Fibroblast of skin of back (primary cell): ENCODE measurements at places on chromosomes 3 and 15.
A peak's percentile ranks its signal among the peaks of the same experiment; 100 is the strongest.

- peak; percentile 71 for DNase-seq
Observed at GRCh38 chr3:54917862-54918261, 10.0 kb downstream of the LRTM1 start.

DNA sequence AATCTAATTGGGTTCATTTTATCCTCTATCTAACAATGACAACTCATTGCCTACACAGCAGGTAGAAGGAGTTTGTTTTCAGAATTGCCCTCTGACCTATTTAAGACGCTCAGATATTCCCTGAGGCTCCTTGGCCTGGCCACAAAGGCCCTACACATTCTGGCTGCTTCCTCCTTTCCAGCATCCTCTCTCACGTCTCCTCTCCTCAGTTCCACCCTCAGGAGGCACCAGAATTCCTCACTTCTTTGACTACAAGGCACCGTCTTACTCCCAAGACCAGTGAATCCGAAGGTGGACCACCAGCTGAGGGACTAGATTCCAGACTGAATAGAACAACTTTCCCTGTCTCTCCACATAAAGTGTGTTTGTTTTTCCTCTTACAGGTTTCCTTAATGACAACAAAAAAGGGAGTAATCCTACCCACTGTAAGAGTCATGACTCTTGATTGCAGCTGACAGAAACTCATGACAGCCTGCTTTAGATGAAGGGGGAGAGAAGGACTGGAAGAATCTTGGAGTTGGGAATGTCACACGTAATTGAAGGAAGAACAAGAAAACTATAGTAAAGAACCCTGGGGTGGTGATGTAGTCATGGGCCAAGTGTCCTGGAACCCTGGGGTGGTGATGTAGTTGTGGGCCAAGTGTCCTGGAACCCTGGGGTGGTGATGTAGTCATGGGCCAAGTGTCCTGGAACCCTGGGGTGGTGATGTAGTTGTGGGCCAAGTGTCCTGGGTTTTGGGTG lies 22.0 kb upstream of the MUC20 start:
- DNase-seq, result peak; percentile 48

GRCh38 chr3:15769256-15769915 lies 28.4 kb downstream of the ANKRD28 start:
- no peak for DNase-seq

DNA sequence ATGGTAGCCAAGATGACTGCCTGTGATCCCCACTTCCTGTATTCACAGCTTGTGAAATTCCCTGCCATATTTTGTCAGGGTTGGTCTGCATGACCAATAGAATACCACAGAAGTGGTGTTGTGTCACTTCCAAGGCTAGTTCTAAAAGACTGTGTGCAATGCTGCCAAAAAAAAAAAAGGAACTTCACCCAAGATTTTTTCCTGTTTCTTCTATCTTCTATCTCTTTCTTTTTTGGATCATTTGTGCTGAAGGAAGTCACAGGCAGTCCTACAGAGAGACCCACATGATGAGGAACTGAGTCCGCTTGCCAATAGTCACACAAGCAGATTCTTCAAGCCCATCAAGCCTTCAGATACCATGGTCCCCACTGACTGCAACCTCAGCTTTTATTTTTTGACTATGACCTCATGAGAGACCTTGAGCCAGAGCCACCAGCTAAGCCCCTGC lies 18.1 kb upstream of the RAF1 start:
- peak; percentile 65 for DNase-seq

- DNase-seq, result no peak
Observed at GRCh38 chr3:119569156-119569555, 9.7 kb upstream of the CD80 start.

DNA sequence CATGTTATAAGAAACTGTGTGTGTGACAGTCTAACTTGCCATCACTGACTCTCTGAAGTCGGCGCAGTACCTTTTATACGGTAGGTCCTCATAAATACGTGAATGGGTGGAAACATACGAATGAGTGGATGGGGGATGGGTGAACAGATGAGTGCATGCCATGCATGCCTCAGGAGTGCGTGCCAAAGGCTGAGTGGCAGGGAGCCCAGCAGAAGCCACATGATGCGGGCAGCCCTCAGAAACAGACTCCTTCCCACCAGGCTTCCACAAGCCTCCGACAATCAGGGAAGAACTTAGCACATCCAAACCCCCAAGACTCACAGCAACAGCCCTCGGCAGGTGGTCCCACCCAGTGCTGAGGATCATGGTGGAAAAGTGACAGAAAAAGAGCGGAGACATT lies 16.7 kb downstream of the HCN4 start:
- DNase-seq, result peak; percentile 7

- peak; percentile 3 for DNase-seq
Observed at GRCh38 chr3:158337110-158337509, 227.2 kb downstream of the RSRC1 start.

- DNase-seq, result no peak
Observed at GRCh38 chr3:14524311-14524711, 15.8 kb downstream of the GRIP2 start.
